ENCODE measurements at places on chromosomes 6 and 20.

DNA sequence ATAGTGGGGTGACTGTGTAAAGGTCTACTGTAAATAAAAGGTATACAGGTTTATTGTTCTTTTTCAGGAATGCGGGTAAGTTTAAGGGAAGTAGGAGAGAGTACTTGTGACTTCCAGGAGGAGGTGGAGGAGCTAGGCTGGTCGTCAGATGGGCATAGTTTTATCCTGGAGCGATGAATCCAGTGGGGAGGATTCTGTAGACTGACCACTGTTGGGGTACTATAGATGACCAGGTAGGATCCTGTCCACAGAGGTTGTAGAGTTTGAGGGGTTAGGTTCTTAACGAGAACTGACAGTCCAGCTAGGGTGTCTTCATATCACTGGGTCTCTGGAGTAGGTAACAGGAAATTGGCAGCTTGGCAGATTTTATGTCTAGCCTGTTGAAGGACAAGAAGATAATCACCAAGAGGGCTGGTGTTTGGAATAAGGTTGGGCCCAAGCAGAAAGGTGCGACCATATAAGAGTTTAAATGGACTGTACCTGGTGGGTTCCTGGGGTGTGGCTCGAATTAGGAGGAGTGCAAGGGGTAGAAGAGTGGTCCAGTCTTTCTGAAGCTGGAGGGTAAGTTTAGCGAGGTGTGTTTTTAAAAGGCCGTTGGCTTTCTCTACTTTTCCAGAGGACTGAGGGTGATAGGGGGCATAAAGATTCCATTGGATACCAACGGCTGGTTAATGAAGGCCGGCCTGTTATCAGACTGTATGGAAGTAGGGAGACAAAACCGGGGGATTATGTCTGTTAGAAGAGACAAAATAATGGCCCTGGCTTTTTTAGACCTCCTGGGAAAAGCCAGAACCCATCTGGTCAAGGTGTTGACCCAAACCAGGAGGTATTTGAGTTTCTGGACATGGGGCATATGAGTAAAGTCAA is 751.3 kb upstream of the ADGRB3 start:
- DNase-seq, result no peak

- no peak for DNase-seq
These were observed 115.0 kb downstream of the KIF6 start for GRCh38 chr6:39610221-39610620.

GRCh38 chr20:4951299-4951698 is 50.0 kb downstream of the SLC23A2 start:
- no peak for DNase-seq

- no peak for DNase-seq
These were observed 46.0 kb upstream of the BLCAP start for GRCh38 chr20:37573626-37574198.

- DNase-seq, result no peak
These were observed 64.1 kb upstream of the MMS22L start for GRCh38 chr6:97347111-97347510.

All from cardiac septum (tissue), 1 donor.